ENCODE measurements at places on chromosomes 2 and 18. TPM values are rescaled to one million over a fixed set of nuclear protein-coding genes. Genes with fewer than 3 reads are reported as not detected.
A peak's percentile ranks its signal among the peaks of the same experiment; 100 is the strongest.

DNA sequence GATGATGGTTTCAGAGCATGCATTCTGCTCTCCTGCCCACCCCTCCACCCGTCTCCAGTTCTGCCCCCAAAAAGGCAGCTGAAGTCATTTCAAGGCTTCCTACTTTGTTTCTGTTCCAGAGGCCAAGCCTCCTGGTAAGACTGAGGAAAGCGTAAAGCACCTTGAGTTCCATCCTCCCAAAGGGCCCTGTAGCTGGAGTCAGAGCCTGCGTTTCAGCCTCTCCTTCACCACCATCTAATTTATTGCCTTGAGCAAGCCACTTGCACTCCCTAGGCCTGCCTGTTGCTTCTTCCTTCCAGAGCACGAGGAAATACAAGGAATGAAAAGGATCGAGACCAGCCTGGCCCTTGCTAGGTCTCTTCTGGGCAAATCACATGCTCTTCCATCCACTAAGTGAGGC lies 244.2 kb upstream of the RAB12 start:
- no peak for DNase-seq

DNA sequence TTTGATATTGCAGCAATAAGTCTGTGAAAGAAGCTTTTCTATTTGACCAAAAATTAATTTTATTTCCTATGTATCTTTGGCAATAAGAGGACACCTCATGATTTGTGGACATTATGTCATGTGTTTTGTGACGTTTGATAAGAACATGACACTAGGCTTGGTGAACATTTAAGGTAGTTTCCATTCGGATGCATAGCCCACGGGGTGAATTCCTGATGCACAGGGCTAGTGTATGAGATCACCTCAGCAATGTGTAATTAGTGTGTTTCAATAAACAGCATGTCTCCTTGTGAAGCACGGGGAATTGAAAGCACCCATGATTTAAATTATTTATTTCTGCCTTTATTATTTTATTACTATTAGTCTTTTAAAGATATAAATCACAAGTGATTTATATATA lies 146.1 kb upstream of the LINC00305 start:
- DNase-seq = no peak

- DNase-seq = no peak
Measured at GRCh38 chr18:12423820-12424219, 16.1 kb downstream of the PRELID3A start.

GRCh38 chr2:207072571-207072970 lies 93.2 kb downstream of the KLF7 start:
- no peak for DNase-seq

DNA sequence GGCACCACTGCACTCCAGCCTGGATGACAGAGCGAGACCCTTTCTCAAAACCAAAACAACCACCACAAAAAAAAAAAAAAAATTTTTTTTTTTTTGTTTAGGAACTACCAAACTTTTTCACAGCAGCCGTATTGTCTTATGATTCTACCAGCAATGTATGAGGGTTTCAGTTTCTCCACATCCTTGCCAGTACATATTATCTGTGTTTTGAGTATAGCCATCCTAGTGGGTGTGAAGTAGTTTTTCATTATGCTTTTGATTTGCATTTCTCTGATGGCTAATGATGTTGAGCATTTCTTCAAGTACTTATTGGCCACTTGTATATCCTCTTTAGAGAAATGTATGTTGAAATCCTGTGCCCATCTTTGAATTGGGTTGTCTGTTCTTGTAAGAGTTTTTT lies 51.7 kb downstream of the COX7A2L start:
- DNase-seq = no peak

DNA sequence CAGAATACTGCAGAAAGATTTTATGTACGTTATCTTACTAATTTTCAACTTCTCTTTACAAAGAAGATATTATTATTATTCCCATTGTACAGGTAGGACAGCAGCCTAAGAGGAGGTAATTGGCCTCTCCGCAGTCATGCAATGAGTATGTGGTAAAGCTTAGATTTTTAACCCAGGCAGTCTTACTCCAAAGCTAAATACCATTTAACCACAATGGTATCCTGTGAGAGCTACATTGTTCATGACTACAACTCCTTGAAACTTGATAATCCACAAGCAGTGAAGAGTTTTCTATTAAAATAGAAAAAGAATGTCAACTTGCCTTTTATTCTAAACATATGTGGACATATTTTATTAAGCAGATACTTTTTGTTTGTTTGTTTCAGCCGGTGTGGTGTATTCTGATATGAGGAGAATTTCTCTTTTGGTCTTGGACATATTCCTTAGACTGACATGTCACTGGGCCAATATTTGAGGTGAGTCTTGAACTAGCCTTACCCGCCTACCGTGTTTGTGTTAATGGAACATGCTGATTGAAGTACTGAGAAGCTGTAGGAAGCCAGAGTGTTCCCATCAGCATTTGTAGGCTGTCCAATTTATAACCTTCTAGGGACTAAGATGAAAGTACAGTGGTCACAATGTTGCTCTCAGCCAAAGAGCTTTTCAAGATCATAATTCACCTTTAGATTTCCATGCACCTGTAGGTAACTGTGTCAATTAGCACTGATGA lies 293.9 kb upstream of the DCC start:
- no peak for DNase-seq

DNA sequence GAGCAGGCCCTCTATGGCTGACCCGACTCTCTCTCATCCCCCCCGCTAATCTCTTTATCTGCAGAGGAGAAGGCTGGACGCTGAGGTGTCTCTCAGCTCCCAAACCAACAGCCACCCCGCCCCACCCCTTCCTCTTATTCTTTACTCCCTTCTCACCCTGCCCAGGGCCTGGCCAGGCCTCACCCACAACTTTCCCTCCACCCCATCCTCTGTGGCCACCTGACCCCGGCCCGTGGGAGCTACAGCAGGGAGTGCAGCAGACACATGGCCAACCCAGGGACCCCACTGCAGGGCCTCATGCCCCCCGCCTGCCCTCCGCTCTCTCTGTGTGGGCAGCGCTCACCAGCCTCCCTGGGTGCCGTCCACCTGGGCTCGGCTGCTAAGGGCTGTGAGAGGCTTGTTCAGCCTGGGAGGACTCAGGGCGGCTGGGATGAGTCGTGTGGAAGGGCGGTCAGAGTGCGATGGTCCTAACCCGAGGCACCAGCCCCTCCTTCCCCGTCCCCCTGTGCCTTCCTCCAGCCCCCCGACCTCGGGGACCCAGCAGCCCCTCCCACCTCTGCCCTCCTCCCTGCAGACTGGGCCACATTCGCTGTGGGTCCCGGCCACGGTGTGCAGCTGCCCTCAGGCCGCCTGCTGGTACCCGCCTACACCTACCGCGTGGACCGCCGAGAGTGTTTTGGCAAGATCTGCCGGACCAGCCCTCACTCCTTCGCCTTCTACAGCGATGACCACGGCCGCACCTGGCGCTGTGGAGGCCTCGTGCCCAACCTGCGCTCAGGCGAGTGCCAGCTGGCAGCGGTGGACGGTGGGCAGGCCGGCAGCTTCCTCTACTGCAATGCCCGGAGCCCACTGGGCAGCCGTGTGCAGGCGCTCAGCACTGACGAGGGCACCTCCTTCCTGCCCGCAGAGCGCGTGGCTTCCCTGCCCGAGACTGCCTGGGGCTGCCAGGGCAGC lies 6.8 kb downstream of the NEU4 start:
- no peak for DNase-seq

DNA sequence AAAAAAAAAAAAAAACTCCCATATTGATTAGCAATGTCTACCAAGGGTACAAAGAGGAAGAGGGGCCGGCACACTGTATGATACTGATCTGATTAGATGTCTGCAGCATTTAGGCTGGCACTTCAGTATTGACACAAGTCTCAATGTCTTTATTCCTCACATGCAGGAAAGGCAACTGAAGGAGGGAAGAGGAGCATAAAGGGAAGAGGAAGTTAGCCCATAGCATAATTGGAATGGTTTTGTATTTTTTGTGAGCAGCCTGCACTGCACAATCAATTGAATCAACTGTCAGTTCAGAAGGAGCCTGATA lies 79.0 kb downstream of the DNER start:
- DNase-seq = no peak

- DNase-seq = peak; percentile 71
Measured at GRCh38 chr2:231709636-231709980, 1.3 kb downstream of the PTMA start.

DNA sequence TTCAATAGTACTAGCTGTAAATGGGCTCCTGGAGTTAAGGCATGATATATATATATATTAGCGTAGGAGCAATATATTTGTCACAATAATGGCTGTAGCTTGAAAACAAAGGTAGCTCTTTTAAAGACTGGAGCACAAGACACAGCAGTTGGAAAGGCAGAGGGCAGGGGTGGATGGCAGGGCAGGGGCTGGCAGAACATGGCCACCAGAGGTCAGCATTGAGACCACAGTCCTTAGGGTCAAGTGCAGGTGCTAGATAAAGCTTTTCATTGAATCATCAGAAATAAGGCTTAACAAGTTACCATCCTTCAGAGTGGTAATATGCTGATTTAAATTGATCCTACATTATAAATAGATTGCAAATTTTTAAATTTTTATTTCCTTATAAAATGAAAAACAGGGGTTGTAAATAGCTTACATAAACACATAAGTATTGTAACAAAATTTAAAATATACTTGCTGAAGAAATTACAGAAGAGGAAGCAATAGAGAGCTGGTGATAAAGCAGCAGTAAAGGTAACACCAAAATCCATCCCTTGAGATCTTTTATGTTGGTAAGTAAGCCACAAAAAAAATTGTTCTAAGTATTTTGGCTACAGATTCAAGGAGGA lies 161.2 kb upstream of the PIEZO2 start:
- DNase-seq = no peak

GYPC gene
- total RNA-seq = 17.4 TPM

PIEZO2 gene
- 0.85 TPM for total RNA-seq

EDAR gene
- not detected for total RNA-seq

TMEM182 gene
- 1.8 TPM for total RNA-seq

KCNIP3 gene
- total RNA-seq = 8.7 TPM

CTAGE1 gene
- total RNA-seq = not detected
